Hematopoietic multipotent progenitor cell treated with erythropoietin and hydrocortisone succinate and interleukin-3 and kit ligand, for 8 days (in vitro differentiated cells): ENCODE measurements at places on chromosomes 1 and 21.

DNA sequence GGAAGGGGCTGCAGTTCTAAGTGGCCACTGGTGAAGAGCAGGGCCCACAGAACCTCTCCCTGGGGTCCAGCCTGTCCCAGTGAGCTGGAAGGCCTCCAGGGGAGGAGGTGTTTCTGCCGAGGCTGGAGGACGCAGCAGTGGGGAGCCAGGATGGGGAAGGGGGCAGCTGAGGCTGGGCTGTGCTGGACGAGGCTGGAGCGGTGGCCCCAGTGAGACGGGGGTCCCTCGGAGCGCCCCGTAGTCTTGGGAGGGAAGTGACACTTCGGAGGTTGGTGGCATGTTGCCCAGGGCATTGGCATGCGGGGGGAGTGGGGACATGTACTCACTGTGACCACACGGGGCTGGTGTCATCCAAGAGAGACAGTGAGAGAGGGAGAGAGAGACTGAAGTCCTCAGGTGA is 33.5 kb downstream of the AJAP1 start:
- DNase-seq: no peak

GRCh38 chr1:107010582-107010981 is 45.9 kb upstream of the PRMT6 start:
- no peak for DNase-seq

DNA sequence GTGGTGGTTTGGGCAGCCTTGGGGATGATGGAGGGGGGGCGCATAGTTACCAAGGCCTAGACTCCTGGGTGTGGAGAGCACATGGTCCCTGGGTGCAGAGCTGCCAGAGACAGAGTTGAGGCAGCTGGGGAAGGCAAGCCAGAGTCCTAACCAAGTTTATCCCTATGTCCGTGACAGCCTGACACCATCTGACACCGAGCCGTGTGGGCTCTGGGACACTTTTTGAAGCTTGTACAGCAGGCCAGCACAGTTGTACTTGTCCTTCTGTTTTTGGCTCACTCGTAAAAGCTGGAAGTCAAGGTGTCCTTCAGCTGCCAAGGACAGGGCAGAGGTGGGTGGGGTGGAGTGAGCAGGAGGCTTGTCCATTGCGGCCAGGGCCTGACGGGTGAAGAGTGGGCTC is 28.5 kb downstream of the SLC26A9 start:
- DNase-seq: no peak

DNA sequence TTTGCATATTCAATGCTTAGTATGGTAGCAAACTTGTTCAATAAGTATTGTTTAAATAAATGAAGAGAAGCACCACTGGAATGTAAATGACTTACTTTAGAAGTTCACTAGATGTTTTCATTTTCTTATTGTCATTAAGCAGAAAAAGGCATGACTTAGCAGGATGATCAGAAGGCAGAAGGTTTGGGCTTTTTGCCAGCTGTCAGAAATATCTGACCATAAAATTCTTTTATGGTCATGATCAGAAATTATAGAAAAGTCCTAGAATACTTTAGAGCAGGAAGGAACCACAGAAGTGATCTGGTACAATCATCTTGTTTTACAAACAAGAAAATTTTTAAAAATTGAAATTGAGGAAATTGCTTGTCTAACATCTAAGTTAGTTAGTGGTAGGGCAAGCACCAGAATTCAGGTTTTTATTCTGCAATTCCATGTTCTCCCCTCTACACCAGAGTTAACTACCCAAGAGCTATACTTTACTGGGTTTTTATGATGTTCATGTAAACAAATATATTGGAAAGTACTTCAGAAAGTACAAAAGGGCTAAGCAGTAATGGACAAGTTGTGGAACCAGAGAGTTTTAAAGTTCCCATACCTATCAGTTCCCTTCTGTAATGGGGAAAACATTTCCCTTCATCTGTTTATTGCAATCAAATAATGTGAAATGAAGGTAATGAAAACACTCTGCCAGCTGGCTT is 10.1 kb downstream of the FMO5 start:
- peak; percentile 55 for DNase-seq

GRCh38 chr1:209421978-209422680 is 161.4 kb upstream of the CAMK1G start:
- DNase-seq: no peak

DNA sequence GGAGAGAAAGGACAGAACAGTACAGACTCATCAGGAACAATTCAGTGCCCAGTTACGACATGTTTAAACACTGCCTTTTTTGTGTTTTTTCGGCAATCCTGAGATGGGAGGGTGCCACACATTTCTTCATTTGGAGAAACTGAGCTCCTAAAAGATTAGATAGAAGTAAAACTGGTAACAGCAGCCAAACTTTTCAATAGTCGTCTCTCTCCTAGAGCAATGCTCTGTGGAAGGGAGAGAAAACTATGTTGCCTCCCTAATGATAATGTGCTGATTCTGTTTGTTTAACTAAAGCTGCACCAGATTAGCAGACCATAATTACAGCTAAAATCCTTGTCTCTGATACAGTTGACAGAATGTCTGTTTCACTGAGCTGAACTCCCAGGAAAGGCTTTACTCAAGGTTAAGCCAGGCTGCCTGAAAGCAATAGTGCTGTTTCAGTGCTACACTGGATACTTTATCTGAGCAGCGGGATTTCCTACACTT is 76.2 kb upstream of the CXADR start:
- DNase-seq: no peak

DNA sequence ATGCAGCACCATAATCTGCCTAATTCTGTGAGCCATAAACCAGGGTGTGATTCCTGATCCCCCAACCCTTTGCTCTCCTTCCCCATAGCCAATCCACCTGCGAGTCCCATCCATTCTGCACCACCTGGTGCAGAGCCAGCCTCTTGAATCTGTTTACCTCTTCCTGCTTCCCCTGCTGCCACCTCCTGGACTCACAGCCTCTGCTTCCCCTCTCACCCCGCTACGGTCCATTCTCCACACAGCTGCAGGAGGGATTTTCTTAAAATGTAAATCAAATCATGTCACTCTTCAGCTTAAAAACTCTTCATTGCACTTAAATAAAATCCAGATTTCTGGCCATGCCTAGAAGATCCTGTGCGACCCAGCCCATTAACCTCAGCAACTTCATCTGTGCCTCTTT is 186.7 kb downstream of the FOXD2 start:
- no peak for DNase-seq
